ENCODE measurements at places on chromosomes 2 and 18.

DNA sequence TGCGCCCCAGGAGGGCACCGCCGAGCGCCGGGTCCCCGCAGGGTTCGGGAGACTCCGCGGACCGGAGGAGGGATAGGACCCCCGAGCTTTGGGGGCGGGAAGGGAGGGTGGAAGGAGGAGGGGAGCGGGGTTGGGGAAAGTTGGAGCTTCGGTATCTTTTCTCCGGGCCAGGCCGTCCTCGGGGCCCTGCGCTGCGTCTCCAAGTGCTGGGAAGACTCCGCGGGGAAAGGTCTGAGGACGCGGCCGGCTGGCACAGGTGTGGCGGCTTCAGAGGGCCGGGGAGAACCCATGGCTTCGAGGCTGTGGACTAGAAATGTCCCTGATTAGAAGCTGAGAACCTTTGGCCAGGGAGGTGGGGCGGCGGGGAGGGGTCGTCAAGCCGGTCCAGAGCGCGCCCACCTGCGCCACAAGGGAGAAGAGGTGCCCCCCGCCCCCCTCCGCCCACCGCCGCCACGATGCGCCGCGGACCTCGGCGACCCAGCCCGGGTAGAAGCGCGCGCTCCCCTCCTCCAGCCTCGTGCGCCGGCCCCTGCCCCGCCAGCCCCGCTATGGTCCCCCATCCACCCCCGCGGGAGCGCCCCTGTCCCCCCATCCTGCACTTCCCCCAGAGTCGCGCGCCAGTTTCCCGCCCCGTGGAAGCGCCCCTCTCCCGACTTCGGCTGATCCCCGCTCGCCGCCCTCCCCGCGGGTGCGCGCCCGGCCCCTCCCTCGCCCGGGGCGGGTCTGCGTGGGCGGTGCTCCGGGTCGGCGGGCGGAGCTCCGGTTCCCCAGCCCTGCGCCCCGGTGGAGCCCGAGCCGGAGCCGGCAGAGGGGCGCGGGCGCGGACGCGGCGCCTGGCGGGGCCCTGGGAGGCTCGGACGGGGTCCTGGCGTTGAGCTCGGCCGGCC, at the start of gene SNTG2:
Gene SNTG2 (plus strand): TSS at position 770 of the 887 bp plus-strand sequence. CDS start 148 bp downstream, outside the sequence.
- no peak for DNase-seq

DNA sequence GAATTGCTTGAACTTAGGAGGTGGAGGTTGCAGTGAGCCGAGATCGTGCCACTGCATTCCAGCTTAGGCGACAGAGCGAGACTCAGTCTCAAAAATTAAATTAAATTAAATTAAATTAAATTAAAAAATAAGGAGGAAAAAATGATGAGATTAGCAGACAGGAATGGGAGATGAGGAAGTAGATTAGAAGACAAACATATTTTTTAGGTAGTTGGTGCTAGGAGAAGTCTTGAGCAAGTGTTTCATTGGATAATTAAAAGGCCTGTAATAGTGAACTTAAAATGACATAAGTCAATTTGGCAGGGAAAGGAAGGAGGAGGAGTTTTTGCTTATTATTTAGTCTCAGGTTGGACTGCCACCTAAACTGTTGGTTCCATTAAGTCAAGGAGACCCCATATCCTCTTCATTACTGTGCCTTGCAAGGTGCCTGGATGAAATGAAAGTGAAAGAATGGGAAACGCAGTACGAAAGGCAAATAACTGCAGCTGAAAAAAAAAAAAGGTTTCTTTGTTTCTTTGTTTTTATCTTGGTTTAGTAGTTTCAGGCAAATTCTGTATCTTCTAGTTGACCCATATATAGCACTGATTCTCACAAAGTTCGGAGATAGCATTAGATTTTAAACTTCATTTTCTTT, 162.0 kb downstream of the SLC8A1 start:
- DNase-seq: no peak

- no peak for DNase-seq
Observed at GRCh38 chr18:41992066-41992465, 37.0 kb downstream of the PIK3C3 start.

DNA sequence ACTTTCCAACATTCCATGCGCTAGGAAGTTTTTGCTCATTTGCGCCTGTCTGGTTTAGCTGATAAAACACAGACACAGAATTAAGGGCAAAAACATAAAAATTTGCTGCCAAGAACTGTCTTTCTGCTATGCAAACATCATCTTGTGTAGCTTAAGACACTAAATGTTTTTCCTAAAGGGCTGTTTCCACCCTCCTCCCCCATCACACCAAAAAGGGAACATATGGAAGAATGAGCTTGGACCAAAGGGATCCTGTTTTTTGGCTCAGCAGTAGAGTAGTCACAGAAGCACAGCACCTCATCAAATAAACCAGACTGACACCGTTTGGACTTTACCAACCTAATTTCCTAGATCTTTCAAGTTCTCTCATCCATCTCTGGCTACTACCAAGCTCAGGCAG, 210.1 kb downstream of the ZNF521 start:
- DNase-seq: no peak

- DNase-seq: no peak
Observed at GRCh38 chr2:2810504-2810903, 479.4 kb upstream of the MYT1L start.

- no peak for DNase-seq
Observed at GRCh38 chr2:83368916-83369315, 1090.2 kb downstream of the SUCLG1 start.

DNA sequence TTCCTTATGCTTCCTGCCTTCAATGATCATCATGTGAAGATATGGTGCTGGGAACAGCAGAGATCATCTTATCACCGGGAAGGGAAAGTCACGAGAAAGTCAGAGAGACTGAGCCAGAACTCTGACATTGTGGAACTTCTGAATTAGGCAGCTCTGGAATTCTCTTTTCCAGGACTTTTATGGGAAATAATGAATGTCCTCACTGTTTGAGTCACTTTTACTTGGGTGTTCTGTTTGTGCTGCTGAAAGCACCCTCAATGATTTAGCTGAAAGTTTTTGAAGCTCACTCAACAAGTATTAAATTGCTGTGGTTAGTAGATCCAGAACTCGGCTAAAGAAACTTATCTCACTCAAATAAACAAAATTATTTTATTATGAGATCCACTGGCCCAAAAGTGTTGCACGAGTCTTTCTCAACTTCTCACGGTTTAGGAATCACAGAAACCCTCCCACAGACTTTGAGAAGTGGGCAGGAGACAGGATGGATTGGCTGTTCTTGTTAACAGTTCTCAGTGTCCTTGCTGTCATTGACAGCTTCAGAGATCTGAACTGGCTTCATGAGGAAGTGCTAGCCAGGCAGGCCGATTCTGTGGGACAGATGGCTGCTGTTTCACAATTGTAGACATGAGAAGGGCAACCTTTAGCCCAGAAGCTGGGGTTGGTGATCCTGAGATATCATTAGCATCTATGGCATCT, 26.4 kb upstream of the ATRAID start:
- DNase-seq: no peak

GRCh38 chr2:147824620-147825019, 20.2 kb upstream of the ACVR2A start:
- DNase-seq: no peak

DNA sequence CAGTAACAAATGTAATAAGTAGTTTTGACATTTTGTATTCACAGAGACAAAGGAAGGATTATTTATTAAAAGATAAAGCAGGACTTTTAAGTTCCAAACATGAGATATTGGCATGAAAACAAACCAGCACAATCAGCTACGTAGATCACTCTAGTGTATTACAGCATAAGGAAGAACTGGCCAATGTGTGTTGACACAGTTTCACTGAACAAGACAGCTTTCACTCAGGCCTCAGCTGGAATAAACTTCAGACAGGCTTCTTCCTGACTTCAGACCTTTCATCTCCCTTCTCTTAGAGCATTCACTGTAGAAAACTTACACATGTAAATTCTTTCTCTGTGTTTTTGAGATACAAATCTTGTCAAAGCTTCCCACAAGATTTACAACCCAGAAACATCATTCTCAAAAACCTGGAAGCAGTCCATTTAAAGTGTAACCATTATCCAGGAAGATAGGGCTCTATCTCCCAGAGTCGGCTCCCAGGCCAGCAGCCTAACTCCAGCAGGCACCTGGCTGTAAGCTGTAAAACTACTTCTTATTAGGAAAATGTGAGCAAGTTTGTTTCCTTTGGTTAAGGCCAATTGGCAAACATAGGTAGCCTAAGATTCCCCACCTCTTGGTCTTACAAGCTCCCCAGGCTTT, 768.3 kb upstream of the CDH7 start:
- no peak for DNase-seq
